ENCODE measurements at places on chromosomes 1 and 21.
A peak's percentile ranks its signal among the peaks of the same experiment; 100 is the strongest.

DNA sequence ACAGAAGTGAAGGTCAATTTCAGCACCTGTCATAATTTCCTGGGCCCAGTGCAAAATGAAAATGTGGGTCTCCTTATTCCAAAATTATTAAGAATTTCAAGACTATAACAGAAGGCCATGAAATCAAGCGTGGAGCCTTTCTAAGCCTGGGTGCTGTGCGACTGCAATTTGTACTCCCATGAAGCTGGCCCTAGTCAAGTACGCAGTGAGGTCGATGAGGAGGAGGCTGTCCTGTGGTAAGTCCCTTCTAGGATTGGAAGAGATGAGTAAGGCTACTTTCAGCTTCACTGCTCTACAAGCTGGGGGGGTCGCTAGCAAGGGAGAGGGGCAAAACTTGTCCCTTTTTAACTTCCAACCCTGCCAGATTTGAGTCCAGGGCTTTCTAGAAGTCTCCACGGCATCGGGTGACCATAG, 410 bp upstream of the NUDC start:
- DNase-seq: peak; percentile 24

DNA sequence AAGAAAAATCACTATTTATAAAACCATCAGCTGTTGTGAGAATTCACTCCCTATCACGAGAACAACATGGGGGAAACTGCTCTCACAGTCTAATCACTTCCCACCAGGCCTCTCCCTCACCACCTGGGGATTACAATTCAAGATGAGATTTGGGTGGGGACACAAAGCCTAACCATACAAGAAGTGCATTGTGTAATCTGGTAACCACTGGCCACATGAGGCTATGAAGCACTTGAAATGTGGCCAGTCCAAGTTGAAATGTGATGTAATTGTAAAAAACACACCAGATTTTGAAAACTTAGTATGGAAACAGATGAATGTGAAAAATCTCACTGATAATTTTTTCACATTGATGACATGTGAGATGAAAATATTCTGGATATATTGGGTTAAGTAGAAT, 293.8 kb downstream of the TTLL7 start:
- no peak for DNase-seq

GRCh38 chr1:246134789-246135188, 372.3 kb downstream of the SMYD3 start:
- DNase-seq: no peak

DNA sequence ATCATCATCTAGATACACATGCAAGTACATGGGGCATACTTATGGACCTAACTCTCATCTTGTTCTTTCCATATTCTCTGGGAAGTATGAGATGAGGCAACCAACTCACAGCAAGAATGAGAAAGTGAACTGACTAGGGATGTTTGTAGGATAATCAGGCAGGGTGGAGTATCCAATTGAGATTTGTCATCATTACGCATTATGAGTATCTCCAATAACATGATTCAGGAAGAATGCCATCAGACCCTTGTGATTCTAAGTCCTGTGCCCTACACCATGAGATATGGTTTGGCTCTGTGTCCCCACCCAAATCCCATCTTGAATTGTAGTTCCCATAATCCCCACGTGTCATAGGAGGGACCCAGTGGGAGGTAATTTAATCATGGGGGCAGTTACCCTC, 154.0 kb downstream of the SLC30A10 start:
- no peak for DNase-seq

- no peak for DNase-seq
These were observed 41.1 kb downstream of the KCNJ15 start for GRCh38 chr21:38297871-38298270.

- DNase-seq: no peak
These were observed 6.7 kb downstream of the TMEM201 start for GRCh38 chr1:9595156-9595967.

- DNase-seq: peak; percentile 77
These were observed 953 bp upstream of the NDUFS2 start for GRCh38 chr1:161200992-161201835.

- DNase-seq: no peak
These were observed 310.2 kb downstream of the MRPL39 start for GRCh38 chr21:25297117-25297516.

- no peak for DNase-seq
These were observed 47.8 kb downstream of the TCP10L start for GRCh38 chr21:32537569-32537881.

GRCh38 chr1:30872948-30873263, 35.7 kb downstream of the SDC3 start:
- peak; percentile 9 for DNase-seq

DNA sequence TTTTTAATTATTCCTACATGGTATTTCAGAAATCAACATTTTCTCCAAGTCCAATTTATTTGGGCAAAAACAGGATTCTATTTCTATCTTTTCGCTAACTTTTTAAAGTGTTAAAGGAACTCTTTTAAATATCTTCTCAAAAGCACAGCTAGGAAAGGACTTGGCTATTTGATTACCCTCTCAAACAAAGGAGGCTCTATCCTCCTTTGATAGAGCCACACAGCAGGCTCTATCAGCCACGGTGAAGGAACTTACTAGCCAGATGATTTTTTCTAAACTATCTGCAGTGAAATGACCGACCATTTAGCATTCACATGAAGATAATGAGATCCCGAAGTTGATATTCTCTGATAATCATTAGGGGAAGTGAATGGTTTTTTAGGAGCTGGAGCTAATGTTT, 9.1 kb downstream of the ANGPTL7 start:
- DNase-seq: no peak

DNA sequence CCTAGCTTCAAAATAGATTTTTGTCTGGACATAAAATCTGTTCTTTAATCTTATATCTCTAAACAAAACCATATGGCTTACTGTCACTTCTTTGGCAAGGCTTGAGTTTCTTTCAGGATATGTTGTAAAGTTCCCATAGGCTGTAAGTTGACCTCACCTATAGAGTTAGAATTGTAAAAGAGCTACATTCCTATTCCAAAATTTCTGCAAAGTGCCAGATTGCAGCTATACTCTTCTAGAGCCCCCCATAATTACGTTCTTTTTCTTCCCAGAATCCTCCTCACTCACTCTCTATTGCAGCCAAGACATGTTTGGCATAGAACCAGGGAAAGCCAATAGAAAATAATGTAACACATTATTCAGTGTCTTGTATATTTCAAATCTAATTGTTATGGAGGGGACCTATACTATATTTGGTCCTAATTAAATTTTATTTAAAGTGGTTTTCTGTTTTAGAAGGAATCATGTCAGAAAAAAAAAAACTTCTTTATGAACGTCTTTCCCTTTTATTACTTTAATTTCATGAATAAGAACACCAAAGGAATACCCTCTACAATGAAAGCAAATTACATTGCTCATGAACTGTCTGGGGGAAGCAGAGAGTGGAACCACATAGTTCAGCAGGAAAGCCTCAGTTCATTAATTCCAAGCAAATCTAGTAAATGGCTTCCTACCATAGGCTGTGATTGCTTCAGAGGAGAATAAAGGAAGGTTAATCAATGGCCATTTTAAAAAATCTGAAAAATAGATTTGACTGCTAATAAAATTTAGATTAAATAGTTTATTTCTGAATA, 22.3 kb downstream of the CTTNBP2NL start:
- no peak for DNase-seq

GRCh38 chr1:32716312-32717148, 14.0 kb upstream of the SYNC start:
- DNase-seq: no peak

GRCh38 chr1:176444286-176444685, 18.7 kb upstream of the PAPPA2 start:
- no peak for DNase-seq

DNA sequence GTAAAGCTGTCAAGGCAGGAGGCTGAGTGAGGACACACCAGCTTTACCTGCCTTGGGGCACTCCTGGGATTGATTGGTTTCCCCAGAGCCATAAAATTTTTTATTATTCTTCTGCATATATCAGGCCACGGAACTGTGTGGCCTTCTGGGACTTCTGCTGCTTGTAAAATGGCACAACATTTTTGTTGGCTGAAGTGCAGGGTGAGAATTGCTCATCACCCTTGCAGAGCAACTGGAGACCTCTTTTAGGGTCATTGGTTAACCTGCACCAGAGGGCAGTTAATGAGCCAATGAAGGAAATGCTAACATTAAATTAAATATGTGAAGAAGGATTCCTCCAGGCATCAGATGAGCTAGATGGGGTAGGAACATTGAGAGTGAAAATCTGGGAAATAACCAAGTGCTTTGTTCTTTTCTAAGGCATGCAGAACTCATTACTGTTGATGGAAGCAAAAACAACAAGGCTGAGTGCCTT, 87.7 kb downstream of the LTN1 start:
- no peak for DNase-seq

DNA sequence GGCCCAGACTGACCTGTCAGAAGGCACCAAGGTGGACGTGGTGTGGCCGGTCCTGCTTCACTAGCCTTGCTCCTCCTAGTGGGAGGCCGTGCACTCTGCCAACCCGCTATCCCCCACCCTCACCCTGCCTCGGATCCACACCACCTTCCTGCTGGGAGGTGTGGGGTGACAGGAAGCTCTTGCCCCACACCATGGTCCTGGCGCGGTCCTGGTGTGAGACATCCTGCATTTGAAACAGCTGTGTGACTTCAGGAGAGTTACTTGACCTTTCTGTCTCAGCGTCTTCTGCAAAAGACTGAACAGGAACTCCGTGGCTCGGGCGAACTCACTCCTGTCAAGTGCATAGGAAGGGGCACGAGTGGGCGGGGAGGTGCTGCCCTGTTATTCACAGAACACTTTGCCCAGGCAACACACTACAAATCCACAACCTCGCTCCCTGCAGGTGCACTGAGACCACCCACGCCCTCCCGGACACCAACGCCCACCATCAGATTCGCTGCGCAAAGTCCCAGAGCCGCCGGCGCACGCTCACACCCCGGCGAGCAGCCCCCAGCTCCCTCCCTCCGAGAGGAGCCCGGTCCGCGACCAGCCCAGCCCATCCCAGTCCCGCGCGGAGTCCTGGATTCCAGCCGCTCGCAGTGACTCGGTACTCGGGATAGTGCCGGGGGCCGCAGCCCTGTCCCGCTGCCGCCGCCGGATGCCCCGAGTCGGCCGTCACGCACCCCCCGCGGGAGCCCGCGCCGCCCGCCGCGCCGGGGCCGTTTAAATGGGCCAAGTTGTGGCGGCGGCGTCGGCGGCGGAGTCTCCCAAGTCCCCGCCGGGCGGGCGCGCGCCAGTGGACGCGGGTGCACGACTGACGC, at the start of gene SAMD11:
Gene SAMD11, plus strand, starts transcription at position 793 of the 860 bp plus-strand sequence. CDS start 509 bp downstream, outside the sequence.
- peak; percentile 82 for DNase-seq

DNA sequence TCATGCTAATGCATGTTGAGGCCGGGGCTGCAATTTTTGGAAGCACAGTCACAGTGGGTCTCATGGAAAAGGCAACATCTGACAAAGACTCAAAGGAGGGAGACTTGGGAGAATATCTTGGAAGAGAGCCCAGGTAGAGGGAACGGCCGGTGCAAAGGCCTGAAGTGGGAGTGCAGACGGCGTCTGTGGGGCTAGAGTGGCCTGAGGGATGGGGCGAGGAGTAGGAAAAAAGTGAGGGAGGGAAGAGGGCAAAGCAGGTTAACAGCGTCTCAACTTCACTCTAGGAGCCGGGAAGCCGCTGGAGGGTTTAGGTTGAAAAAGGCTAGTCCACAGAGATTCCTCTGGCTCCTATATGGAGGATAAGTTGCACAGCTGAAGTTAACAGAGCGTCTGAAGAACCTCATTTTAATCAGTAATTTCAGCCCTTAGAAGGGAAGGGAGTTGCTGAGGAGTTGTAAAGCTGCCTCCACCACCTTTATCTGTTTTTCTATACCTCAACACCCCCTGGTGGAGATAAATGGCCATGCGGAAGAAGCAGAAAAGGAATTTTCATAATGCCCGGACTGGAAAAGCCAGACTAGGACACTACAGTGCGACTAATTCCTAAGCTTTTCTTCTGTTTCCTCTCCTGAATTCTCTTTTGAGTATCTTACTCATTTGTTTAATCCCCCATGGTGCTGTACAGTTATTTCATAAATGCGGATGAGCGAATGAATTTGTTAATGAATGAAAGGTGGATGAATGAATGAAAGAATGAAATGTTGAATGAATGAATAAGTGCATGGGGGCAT, 78.7 kb upstream of the ZNF281 start:
- DNase-seq: no peak

- peak; percentile 9 for DNase-seq
These were observed 17.7 kb downstream of the MORN1 start for GRCh38 chr1:2373551-2374251.

DNA sequence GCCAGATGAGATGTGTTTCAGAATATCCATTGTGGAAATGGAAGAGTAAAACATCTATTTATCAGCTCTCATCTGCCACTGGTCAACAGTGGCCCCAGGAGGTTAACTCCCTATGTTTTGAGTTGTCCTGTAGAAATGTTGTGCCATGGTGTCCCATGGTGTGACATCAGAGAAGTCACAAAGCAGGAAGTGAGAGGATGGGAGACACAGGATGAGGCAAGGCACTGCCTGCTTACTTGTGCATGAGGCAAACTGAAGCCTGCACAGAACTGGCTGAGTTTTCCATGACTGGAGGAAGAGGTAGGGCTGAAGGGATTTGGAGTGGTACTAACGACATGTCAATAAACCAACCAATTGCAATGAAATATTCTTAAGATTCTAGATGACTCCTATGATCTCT, 131.5 kb upstream of the ZNF644 start:
- no peak for DNase-seq

- no peak for DNase-seq
These were observed 4.6 kb downstream of the TENT5B start for GRCh38 chr1:27007909-27008582.

GRCh38 chr1:26121854-26122773, 10.5 kb downstream of the PDIK1L start:
- no peak for DNase-seq

DNA sequence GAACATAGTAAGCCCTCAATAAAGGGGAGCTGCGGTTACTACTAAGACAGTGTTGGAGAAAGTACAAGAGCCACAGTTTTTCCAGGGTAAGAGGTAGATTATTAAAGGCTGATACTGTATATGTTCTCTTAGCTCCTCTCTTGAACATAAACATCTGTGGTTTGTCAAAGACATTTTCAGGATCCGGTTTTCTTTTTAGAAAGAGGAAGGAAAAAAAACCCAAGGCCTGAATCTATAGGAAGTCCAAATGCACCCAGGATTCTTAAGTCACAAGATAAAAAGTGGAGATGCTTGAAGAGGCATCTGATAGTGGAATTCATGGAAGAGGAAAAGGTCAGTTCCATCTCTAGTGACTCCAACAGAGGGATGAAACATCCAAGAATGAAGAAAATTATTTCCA, 24.6 kb upstream of the SLC45A3 start:
- no peak for DNase-seq

DNA sequence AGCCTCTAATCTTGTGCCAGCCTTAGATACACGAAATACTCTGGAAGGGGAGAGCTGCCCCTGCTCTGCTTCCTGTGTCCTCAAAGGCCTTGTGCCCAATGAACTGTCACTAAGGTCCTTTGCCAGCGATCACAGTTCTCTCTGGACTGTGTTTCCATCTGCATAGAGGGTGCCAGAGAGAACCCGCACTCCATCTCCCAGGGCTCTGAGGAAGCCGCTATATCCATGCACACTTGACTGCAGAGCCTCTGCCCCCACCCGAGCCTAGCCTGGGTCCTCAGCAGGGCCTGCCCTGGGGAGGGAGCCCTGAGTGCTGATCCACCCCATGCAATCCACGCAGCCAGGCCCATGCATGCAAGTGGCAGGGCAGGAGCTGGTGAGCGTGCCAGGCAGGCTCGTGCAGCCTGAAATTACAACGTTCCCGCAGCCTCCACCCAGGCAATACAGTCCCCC, 30.6 kb upstream of the KIF21B start:
- DNase-seq: no peak

GRCh38 chr1:21508580-21509350, 458 bp upstream of the ALPL start:
- DNase-seq: peak; percentile 32
